A172 (cell line): ENCODE measurements at places on chromosomes 2 and 18. TPM values are rescaled to one million over a fixed set of nuclear protein-coding genes. Genes with fewer than 3 reads are reported as not detected.

GRCh38 chr2:59789523-59789922, 763.9 kb downstream of the BCL11A start:
- no peak for DNase-seq

DNA sequence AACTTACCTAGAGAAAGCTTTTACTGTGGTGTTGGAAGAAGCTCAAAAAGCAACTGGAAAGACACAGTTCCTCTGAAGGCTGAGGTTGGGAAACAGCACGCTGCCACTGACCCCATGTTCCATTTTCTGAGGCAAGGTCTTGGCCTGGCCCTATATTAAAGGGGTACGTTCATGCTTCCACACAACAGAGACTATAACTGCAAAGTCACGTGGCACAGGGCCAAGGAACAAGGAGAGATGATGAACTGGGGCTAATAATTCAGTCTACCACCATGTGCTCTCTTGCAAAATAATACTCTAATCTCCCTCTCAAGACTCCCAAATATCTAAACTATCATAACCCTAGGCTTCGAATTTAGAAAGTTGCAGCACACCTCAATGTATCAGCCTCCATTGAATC, 381.6 kb downstream of the DSEL start:
- DNase-seq, result no peak

GRCh38 chr2:176461809-176462670, 192.8 kb downstream of the MTX2 start:
- no peak for DNase-seq

DNA sequence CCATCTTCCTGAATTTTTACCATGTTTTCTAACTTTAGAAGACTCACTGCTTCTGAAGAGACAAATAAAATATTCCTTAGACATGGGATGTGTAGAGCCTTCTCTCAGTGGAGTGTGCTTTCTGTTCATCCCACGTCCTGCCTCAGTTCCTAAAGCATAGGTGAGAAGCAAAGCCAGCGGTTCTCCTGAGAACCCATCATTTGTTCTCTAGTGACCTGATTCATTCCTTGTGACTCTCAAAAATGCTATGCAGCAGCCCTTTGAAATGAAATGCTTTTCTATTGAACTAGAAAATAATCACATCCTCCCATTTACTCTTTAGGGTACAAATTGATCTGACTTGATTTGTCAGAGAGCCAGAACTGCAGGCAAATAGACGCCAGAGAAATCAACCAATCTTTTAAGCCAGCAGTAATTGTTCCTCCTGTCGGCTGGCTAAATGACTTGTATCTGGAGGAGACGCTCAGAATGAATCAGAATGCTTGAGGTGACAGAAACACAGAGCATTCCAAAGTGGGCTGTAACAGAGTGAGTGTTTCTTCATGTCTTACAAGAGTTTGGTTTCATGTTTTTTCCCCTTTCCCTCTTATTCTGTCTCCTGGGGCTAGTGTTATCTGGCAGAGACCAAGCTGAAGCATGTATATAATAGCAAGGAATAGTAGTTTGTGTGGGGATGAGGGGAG, 81.3 kb upstream of the TMEM178A start:
- DNase-seq, result peak; percentile 13

DNA sequence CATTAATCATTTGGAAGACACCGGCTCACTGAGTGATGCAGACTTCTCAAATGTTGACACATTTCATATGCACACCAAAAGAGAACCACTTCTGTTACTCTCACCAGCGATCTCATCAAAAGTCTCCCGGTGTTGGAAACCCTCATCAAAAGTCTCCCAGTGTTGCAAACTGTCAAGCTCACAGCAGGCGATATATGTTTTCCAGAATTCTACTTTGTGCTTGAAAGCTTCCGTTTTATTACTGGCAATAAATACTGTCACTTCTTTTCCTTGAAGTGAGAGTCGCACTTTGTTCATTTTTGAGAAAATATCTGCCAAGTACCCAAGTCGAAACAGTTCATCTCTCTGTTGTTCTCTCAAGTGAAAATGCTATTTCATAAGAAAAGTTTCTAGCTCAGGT, 20.5 kb downstream of the MLPH start:
- no peak for DNase-seq

DNA sequence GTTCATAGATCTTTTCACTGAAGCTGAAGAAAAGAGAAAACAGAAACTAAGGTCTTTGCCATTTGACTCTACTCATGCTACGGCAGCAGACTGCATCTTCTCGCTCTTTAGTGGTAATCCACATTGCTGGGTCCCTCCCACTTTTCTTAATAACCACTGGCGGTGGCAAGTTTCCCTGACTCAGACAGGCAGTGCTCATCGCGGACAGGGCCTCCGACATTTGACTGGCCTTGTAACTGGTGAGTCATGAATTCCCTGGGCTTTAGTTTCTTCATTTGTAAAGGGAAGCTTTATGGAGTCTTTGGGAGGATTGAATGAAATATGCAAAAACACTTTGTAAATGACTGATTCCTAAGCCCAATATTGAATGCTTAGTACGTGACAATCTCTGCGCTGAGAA, 238.2 kb upstream of the RBBP8 start:
- DNase-seq, result peak; percentile 96

DNA sequence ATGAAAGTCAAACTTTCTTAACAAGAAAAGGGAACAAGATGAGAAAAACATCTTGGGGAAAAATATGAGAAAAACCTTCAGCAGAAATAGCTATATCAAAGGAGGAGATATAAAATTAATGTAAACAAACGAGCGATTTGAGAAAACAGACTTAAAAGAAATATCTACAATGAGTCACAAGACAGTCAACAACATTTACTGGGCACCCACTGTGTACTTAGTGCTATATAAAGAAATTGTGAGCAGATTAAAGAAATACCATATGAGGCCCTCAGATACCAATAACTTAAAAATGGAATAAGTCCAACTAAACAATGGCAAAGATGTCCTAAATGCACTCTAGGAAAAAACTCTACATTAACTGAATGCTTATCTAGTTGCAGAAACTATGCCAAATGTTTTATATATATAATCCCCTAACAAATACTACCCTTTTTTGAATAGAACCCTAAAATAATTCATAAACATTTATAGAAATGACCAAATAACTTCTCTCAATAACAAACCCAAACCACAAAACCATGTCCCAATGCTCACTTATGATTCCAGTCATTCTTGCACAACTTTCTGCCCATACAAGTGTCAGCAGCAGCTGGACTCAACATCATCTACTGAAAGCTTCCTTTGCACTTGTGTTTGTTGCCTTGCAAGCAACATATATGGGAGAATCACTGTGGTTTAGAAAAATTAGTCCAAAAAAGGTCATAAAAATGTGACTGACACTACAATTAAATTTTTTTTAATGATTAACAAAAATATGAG, 83.5 kb downstream of the COBLL1 start:
- no peak for DNase-seq

GRCh38 chr2:157150747-157151146, 106.8 kb upstream of the GALNT5 start:
- DNase-seq, result no peak

GRCh38 chr2:128134573-128134972, 43.6 kb downstream of the UGGT1 start:
- no peak for DNase-seq

DNA sequence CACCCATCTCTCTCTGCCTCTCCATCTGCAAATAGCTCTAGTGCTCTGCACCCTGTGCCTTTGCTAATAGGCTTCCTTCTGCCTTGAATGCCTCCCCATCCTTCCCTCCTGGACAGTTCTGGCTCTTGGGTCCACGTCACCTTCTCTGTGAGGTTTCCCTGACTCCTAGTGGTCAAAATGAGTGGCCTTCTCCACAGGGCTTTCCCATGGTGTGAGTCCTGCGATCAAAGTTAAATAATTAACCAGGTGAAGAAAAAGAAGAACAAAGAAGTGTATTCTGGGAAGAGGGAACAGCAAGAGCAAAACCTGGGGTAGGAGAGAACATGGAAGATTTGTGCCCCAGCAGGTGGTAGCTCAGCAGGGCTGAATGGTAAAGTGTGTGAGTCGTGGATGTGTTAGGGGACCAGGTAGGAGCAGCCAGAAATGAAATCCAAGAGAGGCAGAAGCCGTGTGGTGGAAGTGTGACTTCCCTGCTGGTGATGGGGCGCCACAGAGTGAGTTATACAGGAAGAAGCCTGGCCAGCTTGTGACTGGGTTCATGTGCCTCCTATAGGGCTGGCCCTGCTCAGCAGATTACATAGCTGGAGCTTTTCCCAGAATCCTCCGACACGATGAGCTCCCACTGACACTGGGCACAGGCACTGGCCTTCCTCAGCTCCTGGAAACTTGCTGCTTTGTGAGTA, 93.8 kb upstream of the LDAH start:
- no peak for DNase-seq

- peak; percentile 84 for DNase-seq
Measured at GRCh38 chr2:175807031-175807873, 194.8 kb downstream of the LNPK start.

DNA sequence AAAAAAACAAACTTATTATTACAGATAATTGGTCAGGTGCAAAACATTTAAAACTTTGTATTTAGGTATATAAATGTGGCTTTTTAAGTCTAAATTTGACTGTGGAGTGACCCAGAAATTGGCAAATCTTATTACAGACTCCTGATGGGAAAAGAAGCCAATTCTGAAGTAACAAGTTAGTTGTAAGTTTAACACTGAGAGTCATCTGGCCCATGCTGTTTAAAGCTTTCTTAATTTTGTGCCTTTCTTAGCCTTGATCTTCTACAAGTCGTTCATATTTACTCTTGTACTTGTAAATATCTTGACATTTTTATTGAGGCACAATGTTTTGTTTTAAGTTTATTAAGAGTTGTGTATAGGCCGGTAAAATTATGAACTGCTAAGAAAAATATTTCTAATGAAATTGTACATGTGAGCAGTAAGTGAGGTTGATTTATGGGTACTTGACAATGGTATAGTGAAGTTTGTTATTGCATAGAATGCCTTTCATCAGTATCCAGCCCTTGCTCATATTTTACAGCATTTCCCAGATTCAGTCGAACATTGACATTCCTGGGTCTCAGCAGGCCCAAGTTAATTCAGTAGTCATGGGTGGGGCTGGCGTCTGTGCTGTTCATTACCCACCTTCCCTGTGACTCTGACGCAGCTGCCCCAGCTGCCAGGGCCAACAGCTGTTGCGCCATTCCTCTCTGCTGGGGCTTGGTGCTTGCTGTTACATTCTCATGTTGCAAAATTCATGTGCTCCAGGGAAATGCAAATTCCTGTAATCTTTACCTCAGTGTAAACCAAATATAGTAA, 121.4 kb downstream of the ZNF236 start:
- no peak for DNase-seq

DNA sequence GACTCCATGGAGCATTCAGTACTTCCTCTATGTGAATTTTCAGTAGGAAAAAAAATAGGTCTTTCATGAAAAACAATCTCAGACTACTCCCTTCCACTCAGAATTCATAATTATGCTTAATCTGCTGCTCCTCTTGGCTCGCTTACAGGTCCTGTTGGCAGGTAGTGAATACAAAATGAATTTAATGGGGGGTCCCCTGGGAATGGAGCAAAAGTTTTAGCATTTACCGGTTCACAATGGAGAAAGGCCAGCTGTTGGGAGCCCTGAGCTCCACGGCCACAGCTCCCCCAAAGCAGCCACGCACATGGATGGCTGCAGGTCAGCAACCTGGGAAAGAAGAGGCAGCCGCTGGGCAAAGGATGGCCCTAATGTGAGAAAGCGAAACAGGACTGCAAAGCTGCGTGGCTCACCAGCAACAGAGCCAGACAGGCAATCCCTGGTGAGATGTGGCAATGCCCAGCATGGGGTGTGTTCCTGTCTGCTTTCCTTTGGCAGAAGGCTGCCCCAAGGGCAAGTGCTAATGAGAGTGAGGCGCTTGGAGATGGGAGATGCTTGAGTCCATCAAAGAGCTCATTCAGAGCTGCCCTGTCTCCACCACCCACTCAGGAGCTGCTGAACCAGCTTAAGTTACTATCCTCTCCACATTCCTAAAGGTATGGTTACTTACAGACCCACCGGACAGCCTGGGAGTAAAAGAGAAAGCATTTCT, 447.4 kb downstream of the EPHA4 start:
- peak; percentile 43 for DNase-seq

- DNase-seq, result no peak
Measured at GRCh38 chr2:176729706-176730569, 460.7 kb downstream of the MTX2 start.

GRCh38 chr2:17579605-17580318, 39.3 kb downstream of the VSNL1 start:
- no peak for DNase-seq

DNA sequence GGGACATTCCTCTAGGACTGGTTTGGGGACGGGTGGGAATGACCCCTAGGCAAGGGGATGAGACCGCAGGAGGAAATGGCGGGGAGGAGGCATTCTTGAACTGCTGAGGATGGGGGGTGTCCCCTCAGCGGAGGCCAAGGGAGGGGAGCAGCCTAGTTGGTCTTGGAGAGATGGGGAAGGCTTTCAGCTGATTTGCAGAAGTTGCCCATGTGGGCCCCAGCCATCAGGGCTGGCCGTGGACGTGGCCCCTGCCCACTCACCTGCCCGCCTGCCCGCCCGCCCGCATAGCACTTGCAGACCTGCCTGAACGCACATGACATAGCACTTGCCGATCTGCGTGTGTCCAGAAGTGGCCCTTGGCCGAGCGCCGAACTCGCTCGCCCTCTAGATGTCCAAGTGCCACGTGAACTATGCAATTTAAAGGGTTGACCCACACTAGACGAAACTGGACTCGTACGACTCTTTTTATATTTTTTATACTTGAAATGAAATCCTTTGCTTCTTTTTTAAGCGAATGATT, 4.9 kb downstream of the INHBB start:
- DNase-seq, result no peak

DNA sequence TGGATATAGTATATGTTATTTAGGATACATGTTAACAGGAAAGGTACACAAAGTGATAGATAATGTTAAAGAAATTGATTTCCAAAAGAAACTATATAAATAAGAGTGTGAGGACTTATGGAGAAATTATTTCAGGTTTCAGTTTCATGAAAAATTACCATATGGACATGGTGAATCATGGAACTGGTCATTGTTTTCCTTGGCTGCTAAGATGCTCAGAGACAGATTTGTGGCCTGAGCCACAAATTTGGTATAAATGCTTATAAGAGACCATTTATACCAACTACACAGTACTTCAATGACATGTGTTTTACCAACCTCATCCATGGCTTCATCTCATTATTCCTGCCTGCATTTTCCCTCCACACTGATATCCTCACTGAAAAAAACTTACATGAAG, 188.1 kb downstream of the FMNL2 start:
- peak; percentile 63 for DNase-seq

- no peak for DNase-seq
Measured at GRCh38 chr2:164589522-164589921, 31.8 kb downstream of the GRB14 start.

ANAPC1 gene
- total RNA-seq, result 60.8 and 97.1 TPM in 2 replicates

CD207 gene
- total RNA-seq, result 0.14 TPM in 1 of 2 replicates, not detected in the other

GPR39 gene
- 3.6 and 4.7 TPM in 2 replicates for total RNA-seq

TEKT4 gene
- total RNA-seq, result not detected in 2 replicates

RAB31 gene
- total RNA-seq, result 19.6 and 27.9 TPM in 2 replicates

PAIP2B gene
- total RNA-seq, result 0.28 and 1.1 TPM in 2 replicates

TCF7L1 gene
- 0.24 TPM in 1 of 2 replicates, not detected in the other for total RNA-seq
